Right renal cortex interstitium (tissue), 3 donors: ENCODE measurements at places on chromosomes 7 and 10.

DNA sequence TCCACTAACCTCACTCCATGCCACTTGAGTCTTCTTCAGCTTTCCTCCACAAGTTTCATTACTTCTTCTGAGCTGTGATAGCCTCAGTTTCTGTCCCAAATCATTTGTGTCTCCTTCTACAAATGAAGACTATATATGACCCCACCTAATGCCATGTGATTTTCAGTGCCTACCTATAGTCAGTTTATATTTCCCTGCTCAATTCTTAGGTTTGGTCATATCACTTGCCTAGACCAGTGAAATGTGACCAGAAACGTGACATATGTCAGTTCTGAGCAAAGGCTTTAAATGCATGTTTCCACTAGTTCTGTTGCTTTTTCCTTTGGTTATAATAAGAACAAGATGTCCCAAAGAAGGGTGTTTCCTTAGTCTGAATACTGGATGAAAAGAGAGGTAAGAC is 24.6 kb upstream of the REEP3 start:
- DNase-seq = no peak

GRCh38 chr10:13659887-13660550 is 73.3 kb downstream of the PRPF18 start:
- no peak for DNase-seq

GRCh38 chr7:131188367-131189339 is 139.0 kb upstream of the MKLN1 start:
- DNase-seq = no peak

DNA sequence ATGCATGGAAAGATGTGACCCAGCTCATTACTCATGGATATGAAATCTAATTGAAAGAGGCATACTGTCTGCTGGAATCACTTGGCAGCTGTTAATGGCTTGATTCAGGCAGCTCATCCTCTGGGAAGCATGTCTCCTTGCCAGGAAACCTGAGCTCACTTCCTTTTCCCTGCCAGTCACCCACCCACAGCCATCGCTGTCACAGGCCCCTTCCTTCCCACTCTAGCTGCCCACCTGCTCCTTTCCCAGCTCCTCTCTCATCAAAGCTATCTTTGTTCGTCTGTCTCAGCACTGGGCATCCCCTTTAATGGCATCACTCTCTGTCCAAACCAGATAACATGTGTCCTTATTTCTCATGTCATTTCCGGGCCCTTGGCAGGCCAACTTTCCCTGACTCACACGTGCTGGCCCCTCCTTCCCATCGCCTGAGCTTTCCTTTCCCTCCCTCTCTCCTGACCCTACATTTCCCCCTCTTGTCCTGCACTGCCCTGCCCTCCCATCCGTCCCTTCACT is 721.9 kb downstream of the TNS3 start:
- no peak for DNase-seq

DNA sequence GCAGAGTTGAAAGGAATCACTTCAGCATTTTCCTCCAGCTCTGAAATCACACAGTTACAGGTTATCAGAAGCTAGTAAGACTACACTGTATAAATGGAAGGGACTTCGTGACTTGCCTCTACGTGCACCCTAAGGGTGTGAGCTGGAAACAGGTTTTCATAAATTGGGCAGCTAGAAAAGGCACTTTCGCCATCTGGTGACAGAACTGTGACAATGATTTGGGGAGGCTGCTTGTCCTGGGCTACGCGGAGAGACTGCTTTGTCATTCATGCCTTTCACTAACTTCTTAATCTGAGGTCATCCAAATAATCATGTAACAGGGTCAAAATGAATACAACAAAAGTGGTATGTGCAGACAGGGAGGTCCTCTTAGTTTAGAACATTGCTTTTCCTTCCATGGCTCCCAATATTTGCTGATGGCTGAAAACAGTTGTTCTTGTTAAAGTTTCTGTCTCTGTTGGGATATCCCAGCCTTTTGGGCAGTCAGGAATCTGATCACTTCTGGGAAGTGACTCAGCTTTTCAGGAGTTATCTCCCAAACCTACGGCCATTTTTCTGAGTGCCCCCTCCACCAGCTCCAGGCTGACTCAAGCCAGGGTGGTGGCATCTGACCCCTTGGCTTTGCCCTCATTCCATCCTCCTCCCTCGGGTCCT is 17.8 kb downstream of the VWC2 start:
- no peak for DNase-seq

DNA sequence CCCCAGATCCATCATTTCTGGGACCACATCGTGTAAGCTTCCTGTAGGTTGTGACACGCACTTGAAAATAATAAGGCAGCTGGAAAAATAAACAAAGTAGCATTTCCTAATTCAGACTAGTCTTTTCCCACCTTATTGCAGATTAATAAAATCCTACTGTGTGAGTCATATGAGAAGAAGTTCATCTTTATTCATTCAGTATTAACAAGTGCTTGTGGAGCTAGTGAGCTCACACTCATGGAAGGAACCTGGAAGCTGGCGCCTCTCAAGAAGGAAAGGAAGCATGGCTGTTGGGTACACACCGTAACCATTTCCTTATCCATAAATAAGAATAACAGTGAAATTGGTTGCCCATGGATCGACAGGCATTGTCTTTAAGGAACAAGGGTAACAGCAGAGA is 152.6 kb upstream of the PFKP start:
- DNase-seq = no peak

- no peak for DNase-seq
Measured at GRCh38 chr7:158421361-158421760, 166.3 kb downstream of the PTPRN2 start.

DNA sequence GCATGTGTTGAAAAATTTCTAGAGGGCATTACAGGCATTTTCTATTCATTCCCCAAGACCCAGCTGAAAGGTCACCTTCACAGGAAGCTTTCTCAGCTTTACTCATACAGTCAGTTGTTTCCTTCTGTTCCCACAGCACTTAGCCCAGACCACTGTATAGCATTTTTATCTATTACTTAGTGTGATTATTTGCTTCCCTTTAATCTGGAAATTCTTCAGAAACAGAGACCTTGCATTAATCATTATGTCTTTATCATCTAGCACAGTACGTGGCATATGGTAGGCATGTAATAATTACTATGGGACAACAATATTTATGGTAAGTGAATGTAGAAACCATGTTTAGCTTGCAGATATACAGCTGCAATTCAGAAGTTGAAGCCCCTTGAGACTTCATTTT is 38.2 kb upstream of the CDK6 start:
- DNase-seq = no peak

- no peak for DNase-seq
Measured at GRCh38 chr7:16711730-16712129, 41.8 kb upstream of the TSPAN13 start.

DNA sequence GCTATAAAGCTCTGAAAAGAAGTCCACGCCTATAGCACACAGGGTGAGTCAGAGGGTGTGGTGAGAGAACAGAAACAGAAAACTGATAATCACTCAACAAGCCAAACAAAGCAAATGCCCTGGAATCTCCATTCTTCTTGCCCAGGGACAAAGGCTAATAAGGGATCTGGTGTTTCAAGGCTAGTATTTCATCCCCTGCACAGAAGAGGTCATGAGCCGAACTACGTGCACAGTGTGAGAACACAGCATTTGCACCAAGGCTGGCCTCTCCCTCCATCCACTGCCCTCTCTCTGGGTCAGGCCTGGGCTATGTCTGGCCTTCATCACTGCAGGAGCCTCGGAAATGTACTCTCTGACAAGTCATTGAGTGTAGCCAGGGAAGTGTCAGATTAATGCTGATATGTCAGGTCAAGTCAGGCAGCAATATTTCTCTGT is 42.7 kb downstream of the PRR15 start:
- no peak for DNase-seq

- no peak for DNase-seq
Measured at GRCh38 chr7:101241443-101242349, 3.2 kb downstream of the FIS1 start.

DNA sequence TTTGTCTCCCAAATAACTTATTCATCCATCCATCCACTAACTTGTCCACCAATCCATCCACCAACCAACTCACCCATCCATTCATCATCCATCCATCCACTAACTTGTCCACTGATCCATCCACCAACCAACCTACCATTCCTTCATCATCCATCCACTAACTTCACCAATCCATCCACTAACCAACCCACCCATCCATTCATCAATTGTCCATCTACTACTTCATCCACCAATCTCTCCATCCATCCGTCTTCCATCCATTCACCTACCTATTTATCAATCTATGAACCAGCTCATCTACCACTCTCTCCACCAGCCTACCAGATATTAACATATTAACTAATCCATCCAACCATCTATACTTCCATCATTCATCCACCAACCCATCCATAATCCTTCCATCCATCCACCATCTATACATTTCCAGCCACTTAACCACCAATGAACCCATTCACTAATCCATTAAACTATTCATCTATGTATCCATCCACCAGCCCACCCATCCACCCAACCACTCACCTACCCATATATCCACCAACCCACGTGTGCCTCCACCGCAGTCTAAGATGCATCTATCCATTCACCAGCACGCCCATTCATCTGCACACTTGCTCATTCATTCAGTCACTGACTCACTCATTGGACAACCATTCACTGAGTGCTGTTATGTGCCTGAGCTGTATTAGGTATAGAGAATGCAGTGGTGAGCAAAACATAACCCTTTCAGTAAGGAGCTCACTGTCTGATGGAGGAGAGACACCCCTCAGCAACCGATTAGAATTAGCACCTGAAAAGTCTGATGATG is 19.8 kb upstream of the TBL2 start:
- DNase-seq = no peak

GRCh38 chr7:147308539-147308938 is 1191.9 kb downstream of the CNTNAP2 start:
- DNase-seq = no peak

GRCh38 chr10:63929831-63930467 is 408.7 kb downstream of the REEP3 start:
- DNase-seq = no peak

- no peak for DNase-seq
Measured at GRCh38 chr10:61187601-61188000, 243.6 kb upstream of the RHOBTB1 start.

DNA sequence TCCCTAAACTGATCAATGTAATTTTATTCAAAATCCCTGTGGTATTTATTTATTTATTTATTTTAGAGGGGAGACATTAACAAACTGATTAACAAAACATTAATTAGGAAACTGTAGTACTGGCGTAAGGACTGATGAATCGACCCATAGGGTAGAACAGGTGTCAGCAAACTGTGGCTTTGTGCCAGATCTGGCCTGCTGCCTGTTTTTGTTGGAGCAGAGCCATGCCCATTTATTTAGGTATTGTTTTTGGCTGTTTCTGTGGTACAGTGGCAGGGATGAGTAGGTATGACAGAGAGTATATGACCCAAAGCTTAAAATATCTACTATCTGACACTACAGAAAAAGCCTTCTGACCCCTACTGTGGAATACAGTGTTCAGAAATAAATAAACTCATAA is 332.5 kb upstream of the ETV1 start:
- DNase-seq = no peak

GRCh38 chr10:35639021-35639727 is 2.9 kb downstream of the FZD8 start:
- no peak for DNase-seq

DNA sequence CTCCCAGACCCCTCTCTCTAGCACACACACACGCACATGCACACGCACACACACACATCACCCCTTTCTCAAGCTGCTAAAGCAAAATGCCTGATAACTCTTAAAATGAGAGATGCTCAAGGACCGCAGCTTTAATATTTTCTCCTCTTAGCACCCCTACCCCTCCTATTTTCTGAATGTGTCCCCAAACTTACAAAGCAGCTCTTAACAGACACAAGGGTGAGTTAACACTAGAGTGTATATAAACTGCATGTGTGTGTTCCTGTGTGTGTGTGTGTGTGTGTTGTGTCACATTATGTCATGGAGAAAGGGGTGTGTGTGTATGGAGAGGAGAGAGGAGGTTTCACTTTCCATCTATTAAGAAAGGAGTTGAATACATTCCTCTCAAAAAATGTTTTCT is 1.3 kb downstream of the PTN start:
- DNase-seq = no peak

DNA sequence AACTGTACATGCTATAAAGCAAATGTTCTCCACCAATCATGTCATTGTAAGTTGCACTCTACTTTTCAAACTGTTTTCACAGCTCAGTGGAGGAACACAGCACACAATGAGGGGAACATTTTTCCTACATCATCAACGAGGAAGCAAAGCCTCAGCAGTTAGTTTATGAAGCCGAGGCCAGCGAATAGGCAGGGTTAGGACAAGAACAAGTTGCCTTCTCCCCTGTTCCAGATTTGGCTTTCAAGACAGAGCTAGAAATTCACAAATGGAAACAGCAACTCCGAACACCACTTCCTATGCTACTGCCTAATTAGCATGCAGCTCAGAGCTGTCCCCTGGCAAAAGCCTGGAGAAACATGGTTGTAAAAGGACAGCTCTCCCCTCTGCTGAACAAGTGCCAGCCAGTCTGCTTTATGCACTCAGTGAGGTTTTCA is 19.8 kb downstream of the ITGB8 start:
- DNase-seq = no peak

GRCh38 chr7:149791411-149792219 is 18.2 kb upstream of the ZNF467 start:
- DNase-seq = no peak
